ENCODE measurements at places on chromosomes 7 and 10.

DNA sequence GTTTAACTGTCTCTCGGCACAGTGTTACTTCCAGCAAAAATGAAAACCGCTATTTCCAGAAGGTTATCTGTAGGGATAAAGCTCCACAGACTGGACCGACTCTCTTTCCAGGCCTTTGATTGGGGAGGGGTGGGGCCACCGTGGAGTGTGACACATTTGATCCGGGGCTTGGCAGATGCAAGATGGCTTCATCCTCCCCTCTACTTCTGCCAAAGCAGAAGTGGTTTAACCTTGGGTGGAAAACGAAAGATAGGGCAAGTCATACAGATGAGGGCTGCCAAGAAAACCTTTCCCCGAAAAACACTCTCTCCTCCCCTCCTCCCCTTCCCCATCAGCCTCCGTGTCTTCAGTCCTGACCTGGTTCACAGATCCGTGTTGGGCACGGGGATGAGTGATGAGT, 139.7 kb upstream of the SH2B2 start:
- DNase-seq = no peak

- no peak for DNase-seq
Measured at GRCh38 chr10:108360187-108360586, 1195.7 kb upstream of the SORCS1 start.

DNA sequence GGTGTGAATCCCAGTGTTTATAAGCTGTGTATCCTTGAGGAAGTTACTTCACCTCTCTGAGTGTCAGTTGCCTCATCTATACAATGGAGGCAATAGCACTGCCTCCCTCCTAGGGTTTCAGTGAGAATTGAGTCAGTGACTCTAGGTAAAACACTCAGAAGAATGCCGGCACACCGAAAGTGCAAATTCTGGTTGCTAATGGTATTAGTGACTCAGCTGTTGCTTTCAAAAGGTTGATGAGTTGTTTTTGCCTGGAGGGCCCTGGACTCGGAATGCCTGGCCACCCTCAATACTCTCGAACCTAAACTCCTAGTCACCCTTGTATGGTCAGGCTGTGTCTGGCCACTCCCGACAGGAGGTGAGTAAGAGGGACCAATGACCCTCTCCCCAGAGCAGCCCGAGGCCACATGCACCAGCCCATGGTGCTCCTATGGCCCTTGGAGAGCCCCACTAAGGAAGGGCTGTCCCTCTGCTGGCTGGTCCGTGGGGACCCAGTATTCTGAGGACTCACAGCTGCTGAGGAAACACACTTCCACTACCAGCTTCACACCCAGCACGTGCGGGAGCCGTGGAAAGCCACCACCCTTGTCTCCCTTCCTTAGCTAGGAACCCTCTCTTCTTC, 60.2 kb downstream of the CALML3 start:
- DNase-seq = no peak

DNA sequence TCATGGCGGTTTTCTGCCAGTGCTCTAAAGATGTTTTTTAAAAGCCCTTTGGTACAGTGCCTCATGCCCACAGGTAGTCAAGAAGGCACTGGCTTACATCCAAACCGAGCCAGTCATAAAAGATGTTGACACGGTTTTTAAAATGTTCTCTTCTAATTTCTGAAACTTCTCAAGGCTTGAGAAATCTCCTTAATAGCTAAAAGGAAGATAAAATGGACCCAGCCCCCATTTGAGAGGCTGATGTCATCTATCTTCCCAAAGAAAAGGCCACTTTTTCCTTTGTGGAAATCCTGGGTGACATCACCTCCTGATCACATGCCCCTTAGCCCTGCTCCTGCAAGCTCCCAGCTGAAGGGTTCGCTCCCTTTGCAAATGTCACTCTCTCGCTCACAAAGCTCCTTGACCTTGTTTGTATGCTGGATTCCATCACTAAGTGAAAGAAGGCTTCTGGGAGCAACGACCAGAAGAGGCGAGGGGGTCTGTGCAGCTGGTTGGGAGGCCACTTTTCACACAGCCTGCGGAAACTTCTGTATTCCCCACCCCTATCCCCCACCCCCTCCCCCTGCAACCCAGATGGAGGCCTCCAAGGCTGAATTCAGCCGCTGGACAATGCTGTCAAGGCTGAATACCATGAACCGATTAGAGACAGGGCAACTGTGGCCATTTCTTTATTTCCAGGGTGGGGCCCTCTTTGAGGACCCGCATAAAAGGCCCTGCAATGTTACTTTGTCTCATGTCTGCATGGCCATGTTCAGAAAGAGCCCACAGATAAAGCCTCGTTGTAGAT, 122.8 kb downstream of the CUBN start:
- no peak for DNase-seq

- no peak for DNase-seq
Measured at GRCh38 chr10:110780704-110781103, 91.0 kb upstream of the PDCD4 start.

GRCh38 chr7:52209614-52210013, 825.8 kb upstream of the POM121L12 start:
- no peak for DNase-seq

All from T-helper 9 cell (primary cell).